ENCODE measurements at places on chromosomes 1 and 21.
A peak's percentile ranks its signal among the peaks of the same experiment; 100 is the strongest.

- no peak for DNase-seq
Observed at GRCh38 chr1:99374109-99374508, 109.8 kb downstream of the PLPPR4 start.

- no peak for DNase-seq
Observed at GRCh38 chr1:226287587-226287986, 21.4 kb downstream of the LIN9 start.

- no peak for DNase-seq
Observed at GRCh38 chr21:14962217-14962616, 102.6 kb downstream of the NRIP1 start.

DNA sequence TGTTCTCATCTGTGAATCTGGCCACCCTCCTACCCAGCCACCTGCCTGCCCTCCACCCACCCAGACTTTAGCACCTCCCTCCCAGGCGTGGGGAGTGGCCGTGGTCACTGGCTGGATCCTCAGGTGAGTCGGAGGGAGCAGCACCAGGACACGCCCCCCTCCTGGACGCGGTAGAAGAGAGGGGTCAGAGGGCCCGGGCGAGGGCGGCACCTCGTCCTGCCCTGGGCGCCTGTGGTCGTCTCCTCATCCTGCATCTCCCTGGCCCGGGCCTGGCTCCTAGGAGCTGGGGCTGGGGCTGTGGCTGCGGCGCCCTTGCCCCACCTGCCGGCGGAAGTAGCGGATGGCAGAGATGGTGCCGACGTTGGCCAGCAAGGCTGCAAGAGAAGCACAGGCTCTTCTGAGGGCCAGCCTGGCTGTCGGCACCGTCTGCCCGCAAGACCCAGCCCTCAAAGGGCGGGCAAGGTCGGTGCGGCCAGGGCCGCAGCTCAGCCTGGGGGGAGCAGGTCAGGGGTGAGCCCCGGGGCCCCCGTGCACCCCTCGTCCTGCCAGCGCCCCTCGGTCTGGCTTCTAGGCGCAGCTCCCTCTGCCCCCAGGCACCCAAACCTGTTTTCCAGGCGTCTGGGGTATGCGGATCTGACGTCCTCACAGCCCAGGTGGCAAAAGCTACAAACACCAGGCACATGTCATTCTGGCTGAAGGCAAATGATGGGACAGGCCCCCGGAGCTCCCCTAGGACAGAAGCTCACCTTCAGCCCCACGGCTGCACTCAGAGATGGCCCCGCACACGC, 5.8 kb downstream of the PERM1 start:
- DNase-seq, result peak; percentile 45
